ENCODE measurements at places on chromosomes 1 and 21. TPM values are rescaled to one million over a fixed set of nuclear protein-coding genes. Genes with fewer than 3 reads are reported as not detected.

The C8A gene
- total RNA-seq = not detected

The C1orf56 gene
- total RNA-seq = 1.4 TPM

The PGBD5 gene
- total RNA-seq = 0.11 TPM

The DIO1 gene
- total RNA-seq = not detected

The FCRL3 gene
- total RNA-seq = not detected

The MMP23B gene
- total RNA-seq = 4.7 TPM

The AHDC1 gene
- total RNA-seq = 7.2 TPM

The SMPDL3B gene
- 0.25 TPM for total RNA-seq

The HHIPL2 gene
- 0.25 TPM for total RNA-seq

The CFHR5 gene
- total RNA-seq = not detected

The S100A6 gene
- 1,072 TPM for total RNA-seq

The METTL25B gene
- total RNA-seq = 12.0 TPM

The OTUD3 gene
- total RNA-seq = 6.2 TPM

The HAPLN2 gene
- total RNA-seq = not detected

The BEST4 gene
- 0.11 TPM for total RNA-seq

The RAD54L gene
- total RNA-seq = 11.1 TPM

The C1QB gene
- total RNA-seq = not detected

The TNNI3K gene
- total RNA-seq = not detected

The CACNA1E gene
- not detected for total RNA-seq

The KRTAP12-2 gene
- total RNA-seq = not detected

The POFUT2 gene
- total RNA-seq = 42.9 TPM

The KCNA2 gene
- total RNA-seq = not detected

The RNPC3 gene
- total RNA-seq = 5.2 TPM

The LYPD8 gene
- total RNA-seq = not detected

The CNR2 gene
- total RNA-seq = not detected

The VWA5B1 gene
- not detected for total RNA-seq

The ADCY10 gene
- total RNA-seq = under 0.01 TPM

The LCE3D gene
- not detected for total RNA-seq

The TMPRSS2 gene
- not detected for total RNA-seq

The CELA2B gene
- not detected for total RNA-seq

The PTCH2 gene
- total RNA-seq = 0.22 TPM

The CRYAA gene
- not detected for total RNA-seq

The BCAR3 gene
- total RNA-seq = 53.7 TPM

The KCNN3 gene
- under 0.01 TPM for total RNA-seq

The SLC5A3 gene
- total RNA-seq = 62.6 TPM

The CA14 gene
- total RNA-seq = 0.11 TPM

The KCNT2 gene
- 1.8 TPM for total RNA-seq

The PROK1 gene
- not detected for total RNA-seq

The LCA5L gene
- total RNA-seq = 1.5 TPM

The ZSCAN20 gene
- total RNA-seq = 14.2 TPM

The CR1L gene
- not detected for total RNA-seq

The NT5C1A gene
- not detected for total RNA-seq

The LSM10 gene
- 9.5 TPM for total RNA-seq

The CMPK1 gene
- 120 TPM for total RNA-seq

The STYXL2 gene
- not detected for total RNA-seq

The SRP9 gene
- 303 TPM for total RNA-seq

The EDN2 gene
- total RNA-seq = not detected

Measured in uterine smooth muscle cell (primary cell).